ENCODE measurements at places on chromosomes 13 and 19.

GRCh38 chr19:28609944-28610343 is 603.0 kb downstream of the UQCRFS1 start:
- DNase-seq: no peak

- DNase-seq: no peak
Observed at GRCh38 chr13:50448535-50448998, 394.9 kb downstream of the DLEU7 start.

DNA sequence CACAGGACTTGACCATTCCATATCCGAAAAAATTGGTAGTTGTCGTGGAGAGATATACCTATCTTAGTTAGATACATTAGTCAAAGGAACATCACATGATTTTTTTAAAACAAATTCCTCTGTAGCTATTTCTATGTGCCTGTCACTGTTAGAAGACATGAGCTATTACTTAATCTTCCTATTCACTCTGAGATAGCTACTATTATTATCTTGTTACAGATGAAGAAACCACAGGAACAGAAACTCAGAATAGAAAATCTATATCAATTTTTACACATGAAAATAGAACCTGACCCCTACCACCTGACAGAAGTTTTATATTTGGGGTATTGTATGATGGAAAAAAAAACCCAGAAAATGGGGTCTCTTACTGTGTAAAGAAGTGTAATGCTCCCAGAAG is 68.9 kb upstream of the TDRD3 start:
- DNase-seq: no peak

DNA sequence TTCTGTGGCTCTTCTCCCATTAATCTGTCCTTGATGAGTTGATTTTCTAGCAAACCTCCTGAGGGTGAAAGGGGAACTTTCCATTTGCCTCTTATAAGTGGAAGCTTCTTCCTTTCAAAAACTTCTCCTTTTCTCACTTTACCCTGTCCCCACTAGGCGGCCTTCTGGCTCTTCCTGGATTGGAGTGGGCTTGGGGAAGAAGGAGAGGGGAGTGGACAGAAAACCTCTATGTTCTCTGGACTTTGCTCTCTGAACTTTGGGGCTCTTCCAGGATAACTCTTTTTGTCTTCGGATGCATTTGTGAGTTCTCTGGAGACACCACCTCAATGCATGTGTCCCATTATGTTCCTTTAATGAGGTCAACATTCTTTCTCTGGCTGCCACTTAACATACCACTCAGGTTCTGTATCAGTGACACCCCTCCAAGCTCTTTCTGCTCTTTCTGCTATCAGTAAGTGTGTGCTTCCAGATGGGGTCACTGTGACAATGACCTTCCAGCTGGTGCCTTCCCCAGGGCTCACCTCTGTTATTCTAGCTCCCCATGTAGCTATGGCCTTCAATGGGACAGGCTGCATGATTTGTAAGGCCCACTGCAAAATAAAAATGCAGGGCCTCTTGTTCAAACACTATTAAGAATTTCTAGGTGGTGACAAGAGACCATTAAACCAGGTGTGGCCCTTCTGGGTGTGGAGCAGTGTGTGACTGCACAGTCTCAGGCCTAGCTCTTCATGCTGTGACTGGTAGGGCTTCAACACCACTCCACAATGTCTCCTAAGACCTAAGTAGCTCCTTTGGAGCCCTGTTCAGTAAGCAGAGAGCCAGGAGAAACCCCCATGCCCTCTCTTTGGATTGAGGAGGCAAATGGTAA is 389.2 kb downstream of the EFNB2 start:
- no peak for DNase-seq

DNA sequence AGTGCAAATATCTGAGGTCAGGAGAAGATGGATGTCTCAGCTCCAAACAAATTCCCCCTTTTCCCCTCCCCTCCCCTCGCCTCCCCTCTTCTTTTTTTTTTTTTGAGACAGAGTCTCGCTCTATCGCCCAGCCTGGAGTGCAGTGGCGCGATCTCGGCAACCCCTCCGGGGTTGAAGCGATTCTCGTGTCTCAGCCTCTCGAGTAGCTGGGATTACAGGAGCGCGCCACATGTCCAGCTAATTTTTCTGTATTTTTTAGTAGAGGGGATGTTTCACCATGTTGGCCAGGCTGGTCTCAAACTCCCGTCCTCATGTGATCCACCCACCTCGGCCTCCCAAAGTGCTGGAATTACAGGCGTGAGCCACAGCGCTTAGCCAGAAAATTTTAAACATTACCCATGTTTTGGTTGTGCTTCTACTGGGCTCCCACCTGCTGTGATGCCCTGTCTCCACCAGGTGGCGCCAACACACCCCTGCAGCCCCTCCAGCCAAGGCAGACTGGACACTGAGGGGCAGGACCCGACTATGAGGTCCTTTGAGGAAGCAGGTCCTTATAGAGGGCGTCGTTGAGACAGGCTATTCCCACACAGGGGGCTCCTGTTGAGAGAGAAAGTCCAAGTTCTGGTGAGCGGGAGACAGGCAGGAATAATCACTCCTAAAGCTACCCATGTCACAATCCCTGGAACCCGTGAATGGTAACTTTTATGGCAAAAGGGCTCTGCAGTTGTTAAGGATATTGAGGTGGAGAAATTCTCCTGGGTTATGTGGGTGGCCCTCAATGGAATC is 6.3 kb downstream of the ERICH4 start:
- DNase-seq: peak; percentile 78

- no peak for DNase-seq
Observed at GRCh38 chr13:19183676-19184075, 2.1 kb upstream of the TUBA3C start.

- no peak for DNase-seq
Observed at GRCh38 chr19:10516064-10516385, 1.2 kb downstream of the S1PR5 start.

- no peak for DNase-seq
Observed at GRCh38 chr13:42574435-42575311, 721 bp downstream of the TNFSF11 start.

DNA sequence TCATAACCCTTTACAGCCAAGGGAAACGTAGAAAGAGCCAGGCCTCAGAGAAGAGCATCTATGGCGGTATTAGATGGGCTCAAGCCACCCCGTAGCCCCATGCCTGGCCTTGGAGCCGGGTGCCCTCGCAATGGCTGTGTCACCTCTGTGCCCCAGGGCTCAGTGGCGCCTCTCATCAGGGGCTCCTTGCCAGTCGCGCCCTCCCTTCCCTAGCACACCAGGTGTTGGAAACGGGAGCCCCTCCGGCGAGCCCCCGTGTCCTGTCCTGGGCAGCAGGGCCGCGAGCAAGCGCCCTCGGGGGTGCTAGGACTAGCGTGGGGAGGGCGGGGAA is 453 bp downstream of the ZNF256 start:
- DNase-seq: peak; percentile 29

- no peak for DNase-seq
Observed at GRCh38 chr19:3931041-3931440, 1.8 kb upstream of the NMRK2 start.

- DNase-seq: no peak
Observed at GRCh38 chr19:16061943-16062342, 14.4 kb upstream of the TPM4 start.

DNA sequence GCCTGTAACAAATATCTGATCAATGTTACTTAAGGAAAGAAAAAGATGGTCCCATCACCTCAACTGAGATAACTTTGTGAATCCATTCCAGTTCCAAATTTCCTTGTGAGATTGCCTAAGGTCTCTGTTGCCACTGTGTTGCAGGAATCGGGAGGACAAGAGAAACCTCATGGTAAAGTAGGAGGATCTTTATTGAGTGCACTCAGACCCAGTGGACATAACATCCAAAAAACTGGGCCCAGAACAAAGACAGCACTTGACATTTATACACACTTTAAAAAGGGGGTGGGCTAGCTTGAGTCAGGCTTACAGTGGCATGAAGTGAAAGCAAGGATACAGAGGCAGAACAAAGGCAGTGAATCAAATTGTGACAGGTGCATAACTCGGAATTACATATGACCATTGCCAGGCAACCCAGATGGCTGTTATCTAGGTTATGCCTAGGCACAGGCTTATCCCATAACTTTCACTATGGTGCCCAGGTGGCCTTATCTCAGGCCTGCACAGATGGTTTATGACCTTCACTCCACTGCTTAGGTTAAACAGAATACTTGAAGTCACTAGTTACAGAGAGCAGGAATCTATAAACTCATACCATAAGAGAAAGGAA is 459.4 kb upstream of the PCDH20 start:
- no peak for DNase-seq

- DNase-seq: peak; percentile 70
Observed at GRCh38 chr13:113493315-113493951, 2.9 kb upstream of the DCUN1D2 start.

DNA sequence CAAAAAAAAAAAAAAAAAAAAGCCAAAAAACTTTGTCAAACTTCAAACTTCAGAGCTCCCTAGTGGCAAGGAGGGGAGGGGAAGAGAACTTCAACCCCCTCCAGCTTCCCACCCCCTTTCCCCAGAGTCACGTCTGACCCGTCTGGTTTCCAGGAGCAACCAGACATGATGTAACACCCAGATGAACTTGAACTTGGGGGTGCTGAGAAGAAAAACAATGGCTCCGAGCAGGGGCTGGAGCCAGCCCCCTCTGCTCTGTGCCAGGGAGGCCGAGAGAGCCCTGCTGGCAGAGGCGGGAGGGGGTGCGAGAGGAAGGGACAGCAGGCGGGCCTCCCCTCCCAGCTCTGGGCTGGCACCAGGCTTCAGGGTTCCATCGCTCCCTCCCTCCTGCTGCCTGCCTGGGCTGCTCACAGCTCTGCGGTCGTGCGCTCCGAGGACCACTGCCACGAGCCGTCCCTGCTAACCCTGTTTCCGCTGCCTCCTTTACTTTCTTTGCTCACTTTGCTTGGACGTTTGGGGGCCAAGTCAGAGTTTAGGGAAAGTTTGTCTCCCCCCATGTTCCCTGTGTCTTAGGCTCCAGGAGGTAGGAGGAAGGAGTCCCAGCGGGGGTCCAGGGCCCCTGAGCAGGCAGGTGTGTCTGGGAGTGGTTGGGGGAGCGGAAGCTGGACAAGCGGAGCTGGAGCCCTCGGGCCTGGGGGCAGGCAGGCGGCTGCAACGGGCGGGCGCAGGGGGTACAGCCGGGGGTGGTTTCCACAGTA is 11.1 kb downstream of the LYL1 start:
- DNase-seq: peak; percentile 67

- no peak for DNase-seq
Observed at GRCh38 chr13:39776439-39776838, 121.0 kb downstream of the COG6 start.

GRCh38 chr13:35471706-35472322 is 4.7 kb downstream of the MAB21L1 start:
- DNase-seq: no peak

DNA sequence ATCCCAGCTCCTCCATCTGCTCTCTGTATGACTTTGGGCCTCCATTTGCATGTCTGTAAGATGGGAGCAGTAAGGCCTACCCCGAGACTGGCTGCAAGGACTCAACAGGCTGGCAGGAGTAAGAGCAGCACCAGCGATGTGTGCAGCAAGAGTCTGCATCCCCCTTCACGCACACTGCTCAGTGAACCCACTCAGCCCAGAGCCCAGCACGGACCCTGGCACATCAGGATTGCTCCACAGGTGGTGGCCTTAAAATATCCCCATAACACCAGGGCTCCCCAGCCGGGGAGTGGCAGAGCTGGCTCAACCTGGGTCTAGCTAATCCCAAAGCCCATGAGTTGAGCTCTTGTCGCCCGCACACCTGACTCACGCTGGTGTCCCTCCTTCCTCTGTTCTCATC is 23.4 kb downstream of the VRK3 start:
- no peak for DNase-seq

DNA sequence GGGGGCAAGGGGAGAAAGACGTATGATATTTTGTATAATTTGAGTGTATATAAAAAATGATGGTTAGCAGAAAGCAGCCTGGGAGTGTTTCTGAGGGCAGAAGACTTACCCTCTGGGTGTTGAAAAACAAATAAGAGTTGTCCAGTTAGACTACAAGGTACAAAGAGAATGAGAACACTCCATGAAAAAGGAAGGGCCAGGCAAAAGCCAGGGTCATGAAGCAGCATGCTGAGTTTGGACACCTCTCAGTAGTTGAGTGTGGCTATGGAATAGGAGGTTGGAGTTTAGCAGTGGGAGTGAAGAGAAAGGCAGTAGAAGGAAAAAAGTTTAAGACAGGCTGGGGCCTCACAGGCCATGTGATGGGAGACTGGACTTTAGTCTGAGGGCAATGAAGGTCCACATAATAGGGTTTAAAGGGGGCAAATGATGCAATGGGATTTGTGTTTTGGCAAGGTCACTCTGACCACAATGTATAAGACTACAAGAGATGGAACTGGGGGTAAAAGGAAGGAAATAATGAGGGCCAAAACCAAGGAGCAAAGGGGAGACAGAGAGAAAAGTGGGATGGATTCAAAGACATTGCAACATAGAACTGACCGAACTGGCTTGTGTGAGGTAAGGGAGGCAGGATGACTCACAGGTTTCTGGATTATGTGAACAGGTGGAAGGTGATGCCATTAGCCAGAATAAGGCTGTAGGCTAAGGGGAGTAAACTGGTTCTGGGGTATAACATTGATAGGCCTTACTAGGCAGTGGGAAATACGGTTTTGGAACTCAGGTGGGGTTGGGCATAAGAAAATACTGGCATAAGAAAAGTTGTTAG is 76.6 kb downstream of the SERP2 start:
- DNase-seq: no peak

- no peak for DNase-seq
Observed at GRCh38 chr19:17183271-17183761, 31.8 kb upstream of the USE1 start.

GRCh38 chr19:15836330-15837220 is 21.1 kb upstream of the OR10H1 start:
- DNase-seq: peak; percentile 96

- DNase-seq: no peak
Observed at GRCh38 chr19:18712981-18713380, 29.5 kb downstream of the CRTC1 start.

- peak; percentile 69 for DNase-seq
Observed at GRCh38 chr19:36009220-36009619, 607 bp upstream of the SYNE4 start.

DNA sequence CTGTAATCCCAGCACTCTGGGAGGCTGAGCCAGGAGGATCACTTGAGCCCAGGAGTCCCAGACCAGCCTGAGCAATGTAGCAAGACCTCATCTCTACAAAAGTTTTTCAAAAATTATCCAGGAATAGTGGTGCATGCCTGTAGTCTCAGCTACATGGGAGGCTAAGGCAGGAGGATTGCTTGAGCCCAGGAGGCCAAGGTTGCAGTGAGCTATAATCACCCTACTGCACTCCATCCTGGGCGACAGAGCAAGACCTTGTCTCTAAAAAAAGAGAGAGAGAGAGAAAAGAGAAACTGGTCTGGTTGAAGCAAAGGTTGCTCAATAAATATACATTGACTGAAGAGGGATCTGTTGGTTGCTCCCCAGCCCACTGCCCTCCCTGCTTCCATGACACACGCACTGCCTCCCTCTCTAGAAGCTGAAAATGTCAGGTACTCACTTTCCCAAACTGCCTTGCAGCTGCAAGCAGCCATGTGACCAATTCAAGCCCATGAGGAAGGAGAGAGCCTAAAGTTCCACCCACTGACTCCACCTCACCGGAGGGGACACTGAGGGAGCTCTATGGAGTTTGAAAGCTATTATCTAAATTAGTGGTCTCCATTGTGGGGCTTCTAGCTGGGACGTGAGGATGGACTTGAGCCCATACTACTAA is 14.0 kb downstream of the CEACAM16 start:
- DNase-seq: no peak

All from erythroblast (primary cell).